ENCODE measurements at places on chromosomes 12 and 14.
A peak's percentile ranks its signal among the peaks of the same experiment; 100 is the strongest.

GRCh38 chr14:91149462-91149861 lies 35.6 kb downstream of the DGLUCY start:
- no peak for DNase-seq

DNA sequence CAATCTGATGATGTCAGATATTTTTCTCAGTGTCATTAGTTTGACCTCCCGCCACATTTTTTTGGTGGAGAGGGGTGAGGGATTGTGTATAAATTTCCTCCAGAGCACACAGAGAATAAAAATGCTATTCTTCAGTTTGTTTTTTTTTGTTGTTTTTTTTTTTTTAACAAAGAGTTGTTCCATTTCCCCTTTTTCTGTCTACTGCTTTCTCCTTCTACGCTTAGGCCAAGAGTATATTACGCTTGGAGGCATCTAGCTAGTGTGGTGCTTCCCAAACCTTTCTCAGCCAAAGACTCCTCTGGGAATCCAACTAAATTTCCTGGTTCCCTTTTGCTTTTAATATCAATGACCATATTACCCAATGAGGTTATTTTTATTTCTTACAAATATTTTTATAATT lies 465.6 kb downstream of the ZFP36L1 start:
- no peak for DNase-seq

DNA sequence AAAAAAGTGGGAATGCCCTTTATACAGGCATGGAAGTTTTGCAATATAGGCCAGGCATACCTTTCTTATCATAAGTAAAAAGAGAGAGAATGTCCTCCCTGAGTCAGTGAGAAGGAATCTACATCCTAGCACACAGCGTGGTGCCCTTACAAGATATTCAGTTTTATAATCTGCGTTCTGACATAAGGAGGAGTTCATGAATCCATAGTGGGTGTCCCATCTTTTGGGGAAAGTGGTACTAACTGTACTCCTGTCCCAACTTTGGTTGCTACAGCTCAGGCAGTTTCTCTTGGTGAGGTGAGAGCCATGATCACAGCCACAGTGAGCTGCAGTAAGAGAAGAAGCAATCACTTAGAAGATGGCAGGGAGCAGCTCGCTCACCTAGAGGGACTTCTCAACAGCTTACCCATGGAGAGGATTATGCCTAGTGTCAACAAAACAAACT lies 332.9 kb downstream of the BCAT1 start:
- DNase-seq, result no peak

DNA sequence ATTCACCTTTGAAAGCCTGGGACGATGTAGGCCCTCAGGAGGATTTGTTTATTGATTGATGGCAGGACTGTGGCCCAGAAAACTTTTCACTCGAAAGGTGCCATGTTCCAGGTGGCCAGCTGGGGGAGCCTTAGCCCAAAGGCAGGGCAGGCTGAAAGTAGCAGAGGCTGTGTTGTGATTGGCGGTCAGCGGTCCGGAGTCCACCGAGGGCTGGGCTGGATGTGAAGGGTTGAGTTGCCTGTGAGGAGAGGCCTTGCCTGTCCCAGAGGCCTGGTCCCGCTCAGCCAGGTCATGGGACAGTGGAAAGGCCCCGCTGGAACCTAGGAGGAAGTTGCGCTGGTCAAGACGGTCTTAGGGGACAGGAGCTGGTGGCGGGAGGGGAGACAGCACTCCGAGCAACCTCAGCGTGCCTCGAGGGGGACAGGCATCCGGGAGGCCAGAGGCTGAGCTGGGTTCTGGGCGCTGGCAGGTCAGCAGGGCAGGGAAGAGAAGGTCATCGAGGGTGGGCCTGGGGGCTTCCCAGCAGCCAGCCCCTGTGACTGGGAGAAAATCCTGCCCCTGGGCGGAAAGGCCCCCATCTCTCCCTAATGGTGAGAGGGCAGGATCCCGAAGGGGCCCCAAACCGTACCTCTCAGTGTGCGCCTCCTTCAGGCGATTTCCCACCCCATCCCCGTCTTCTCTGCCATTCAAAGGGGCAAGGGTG lies 26.3 kb downstream of the CMA1 start:
- DNase-seq, result peak; percentile 71

DNA sequence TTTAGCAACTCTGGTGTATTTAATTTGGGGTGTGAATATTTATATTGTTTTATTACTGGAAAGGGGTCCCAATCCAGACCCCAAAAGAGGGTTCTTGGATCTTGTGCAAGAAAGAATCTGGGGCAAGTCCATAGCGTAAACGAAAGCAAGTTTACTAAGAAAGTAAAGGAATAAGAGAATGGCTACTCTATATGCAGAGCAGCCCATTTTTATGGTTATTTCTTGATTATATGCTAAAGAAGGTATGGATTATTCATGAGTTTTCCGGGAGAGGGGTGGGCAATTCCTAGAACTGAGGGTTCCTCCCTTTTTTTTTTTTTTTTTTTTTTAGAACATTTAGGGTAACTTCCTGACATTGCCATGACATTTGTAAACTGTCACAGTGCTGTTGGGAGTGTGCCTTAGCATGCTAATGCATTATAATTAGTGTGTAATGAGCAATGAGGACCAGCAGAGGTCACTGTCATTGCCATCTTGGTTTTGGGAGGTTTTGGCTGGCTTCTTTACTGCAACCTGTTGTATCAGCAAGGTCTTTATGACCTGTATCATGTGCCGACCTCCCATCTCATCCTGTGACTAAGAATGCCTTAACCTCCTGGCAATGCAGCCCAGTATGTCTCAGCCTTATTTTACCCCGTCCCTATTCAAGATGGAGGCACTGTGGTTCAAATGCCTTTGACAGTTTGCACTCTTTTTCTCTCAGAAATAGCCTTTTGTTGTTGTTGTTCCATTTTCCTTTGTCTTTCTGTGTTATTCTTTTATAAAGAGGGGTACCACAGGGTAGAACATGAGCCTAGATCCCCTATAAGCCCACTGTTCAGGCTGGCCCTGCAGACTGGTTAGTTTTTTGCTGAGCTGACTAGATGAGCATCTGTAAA lies 75.5 kb upstream of the DCD start:
- peak; percentile 47 for DNase-seq

GRCh38 chr12:82817368-82817767 lies 130.7 kb downstream of the TMTC2 start:
- no peak for DNase-seq

DNA sequence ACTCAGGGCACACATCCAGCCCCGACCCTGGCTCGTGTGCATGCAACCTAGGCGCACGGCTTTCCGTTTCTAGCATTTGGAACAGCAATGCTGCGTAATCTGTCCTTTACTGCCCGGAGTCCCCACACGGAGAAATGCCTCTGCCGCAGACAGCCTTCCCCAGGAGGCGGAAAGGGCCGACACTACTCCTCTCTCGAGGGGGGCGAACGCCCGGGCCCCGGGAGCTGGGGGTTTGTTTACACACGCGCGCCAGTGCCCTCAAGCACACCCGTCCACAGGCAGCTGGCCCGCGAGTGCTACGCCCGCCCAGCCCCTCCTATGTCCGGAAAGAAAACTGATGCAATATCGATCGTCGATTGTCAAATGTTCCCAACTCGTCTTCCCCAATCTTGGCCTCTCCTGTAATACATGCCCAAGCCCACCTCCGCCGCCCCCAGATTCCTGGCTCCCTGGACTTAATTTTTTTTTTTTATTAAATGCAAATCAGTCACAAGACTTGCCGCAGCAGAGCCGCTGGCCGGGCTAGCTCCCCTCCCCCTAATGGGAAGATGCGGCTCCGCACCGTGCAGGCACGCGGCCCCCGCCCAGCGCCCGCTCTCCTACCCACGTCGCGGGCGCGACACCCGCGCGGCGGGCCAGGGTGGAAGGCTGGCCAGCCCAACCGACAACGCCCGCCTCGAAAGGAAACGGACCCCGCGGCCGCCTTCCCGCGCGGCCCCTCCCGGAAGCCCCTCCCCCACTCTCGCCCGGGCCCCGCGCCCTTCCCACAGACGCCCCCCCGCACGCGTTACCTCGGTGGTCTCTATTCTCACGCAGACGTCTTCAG lies 642 bp downstream of the SLC38A2 start:
- peak; percentile 77 for DNase-seq

GRCh38 chr12:46404225-46404631 lies 31.7 kb upstream of the SLC38A2 start:
- no peak for DNase-seq

GRCh38 chr12:118050972-118051910 lies 9.7 kb downstream of the WSB2 start:
- no peak for DNase-seq

DNA sequence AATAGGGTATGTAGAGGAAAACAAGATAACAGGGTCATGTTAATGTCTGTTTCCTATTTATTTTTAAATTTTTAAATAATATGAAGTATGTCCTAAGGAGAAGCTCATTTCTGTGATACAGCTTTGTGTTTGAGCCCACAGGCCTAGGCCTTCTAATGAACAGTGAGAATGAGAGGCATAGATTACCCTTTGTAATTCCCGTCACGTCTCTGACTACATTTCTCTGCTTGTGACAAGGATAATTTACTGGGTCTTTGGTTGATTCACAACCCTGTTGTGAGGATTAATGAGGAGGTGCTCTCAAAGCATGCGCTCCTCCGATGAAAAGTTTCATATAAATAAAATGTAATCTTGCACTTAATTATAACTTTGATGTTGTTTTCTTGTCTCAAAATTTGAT lies 56.1 kb downstream of the SYT10 start:
- DNase-seq, result no peak

GRCh38 chr14:51451561-51451960 lies 200.1 kb upstream of the FRMD6 start:
- no peak for DNase-seq

DNA sequence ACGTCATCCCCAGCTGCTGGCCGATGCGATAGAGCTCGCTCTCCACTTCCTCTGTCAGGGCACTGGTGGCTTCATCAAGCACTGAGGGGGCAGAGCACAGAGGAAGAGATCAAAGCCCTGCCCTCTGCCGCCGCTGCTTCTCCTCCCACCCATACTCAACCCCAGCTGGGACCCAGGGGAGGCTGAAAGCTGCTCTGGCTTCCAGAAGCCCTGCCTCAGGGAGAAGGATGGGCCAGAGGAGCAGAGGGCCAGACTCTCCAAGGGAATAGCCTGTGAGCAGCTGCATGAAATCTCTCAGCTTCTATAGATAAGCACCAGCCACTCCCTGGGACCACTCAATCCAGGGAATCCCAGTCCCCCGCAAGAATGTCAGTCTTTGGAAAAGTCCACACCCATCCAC lies 16.0 kb downstream of the ABCD4 start:
- no peak for DNase-seq

DNA sequence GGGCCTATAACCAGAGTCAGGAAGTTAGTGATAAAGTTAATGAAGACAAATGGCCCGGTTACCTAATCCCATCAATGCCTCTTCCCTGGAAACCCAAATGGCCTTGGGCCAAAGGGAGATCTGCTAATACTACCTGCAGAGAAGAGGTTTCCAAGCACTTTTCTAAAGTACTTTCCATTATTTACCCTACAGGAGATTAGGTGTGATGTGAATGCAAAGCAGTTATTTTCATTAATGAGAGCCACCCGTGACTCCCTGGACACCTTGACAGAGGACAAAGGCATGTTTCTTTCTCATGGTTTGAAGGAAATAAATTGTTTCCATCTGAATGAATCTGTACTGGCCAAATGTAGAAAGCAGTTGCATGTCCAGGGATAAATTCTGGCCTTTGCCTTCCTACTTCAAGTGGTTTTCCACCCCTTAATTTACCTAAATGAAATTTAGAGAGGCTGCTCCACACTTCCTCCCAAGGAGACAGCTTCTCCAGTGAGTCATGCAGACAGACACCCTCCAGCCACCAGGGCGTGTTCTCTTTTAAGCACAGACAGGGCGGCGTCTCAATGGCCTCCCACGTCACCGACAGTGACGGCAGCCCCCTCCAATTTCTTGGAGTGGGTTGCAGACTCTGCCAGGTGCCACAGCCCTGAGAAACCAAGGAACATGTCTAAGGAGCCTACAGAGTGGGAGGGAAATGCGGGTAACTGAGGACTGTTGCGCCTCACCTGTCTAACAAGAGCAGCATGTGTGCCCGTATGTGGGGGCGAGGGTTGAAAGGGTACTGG lies 43.9 kb upstream of the GNPNAT1 start:
- no peak for DNase-seq

- DNase-seq, result no peak
These were observed 10.7 kb downstream of the MOAP1 start for GRCh38 chr14:93173943-93174395.

DNA sequence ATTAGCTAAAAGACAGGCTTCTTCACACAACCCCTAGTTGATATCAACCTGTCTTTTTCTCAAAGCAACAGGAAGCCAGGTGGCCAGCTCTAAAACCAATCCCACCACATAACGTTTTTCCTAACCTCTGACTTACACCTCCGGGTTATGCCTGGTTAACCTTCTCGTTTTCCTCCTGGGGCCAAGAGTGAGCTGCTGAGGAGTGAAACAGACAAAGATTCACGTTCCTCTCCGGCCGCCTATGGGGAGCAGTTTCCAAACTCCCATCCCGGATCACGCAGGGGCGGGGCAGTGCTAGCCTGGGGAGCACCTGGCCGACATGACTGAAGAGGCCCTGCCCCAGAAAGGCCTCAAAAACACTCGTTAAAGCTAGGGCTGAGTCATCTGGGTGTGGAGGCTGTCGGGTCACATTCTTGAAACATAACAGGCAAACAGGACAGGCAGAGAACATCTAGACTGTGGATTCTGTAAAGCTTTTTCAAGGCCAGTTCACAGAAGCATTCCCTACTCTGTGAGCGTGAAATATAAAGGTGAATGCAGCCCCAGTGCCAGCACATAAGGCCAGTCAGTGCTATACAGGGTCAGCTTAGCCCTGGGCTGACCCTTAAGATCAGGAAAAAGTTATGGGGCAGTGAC lies 25.9 kb upstream of the LGALS3 start:
- peak; percentile 87 for DNase-seq

GRCh38 chr12:95003921-95004272 lies 400 bp upstream of the NDUFA12 start:
- no peak for DNase-seq

DNA sequence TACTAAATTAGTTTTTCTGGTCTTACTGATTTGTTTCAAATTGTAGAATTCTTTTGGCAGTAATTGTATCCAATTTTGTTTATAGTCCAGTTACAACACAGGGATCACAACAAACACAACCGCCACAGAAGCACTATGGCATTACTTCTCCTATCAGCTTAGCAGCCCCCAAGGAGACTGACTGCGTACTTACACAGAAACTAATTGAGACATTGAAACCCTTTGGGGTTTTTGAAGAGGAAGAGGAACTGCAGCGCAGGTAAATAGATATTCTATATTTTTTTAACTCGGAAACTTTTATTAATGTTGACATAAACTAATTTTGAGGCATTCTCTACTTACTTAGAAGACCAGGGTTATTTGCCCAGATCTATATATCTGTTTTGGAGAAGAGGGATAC lies 17.8 kb downstream of the PAPOLA start:
- no peak for DNase-seq

- no peak for DNase-seq
These were observed 9.6 kb upstream of the ENDOU start for GRCh38 chr12:47734725-47735480.

GRCh38 chr14:95233702-95234241 lies 76.4 kb upstream of the DICER1 start:
- no peak for DNase-seq

Measured in activated CD8-positive, alpha-beta memory T cell treated with anti-CD3 and anti-CD28 coated beads, Interleukin-2, amount 10 ng/mL, durations not matched to agents 7 days and 5 days (primary cell).